ENCODE measurements at places on chromosomes 1 and 21. TPM values are rescaled to one million over a fixed set of nuclear protein-coding genes. Genes with fewer than 3 reads are reported as not detected.

DNA sequence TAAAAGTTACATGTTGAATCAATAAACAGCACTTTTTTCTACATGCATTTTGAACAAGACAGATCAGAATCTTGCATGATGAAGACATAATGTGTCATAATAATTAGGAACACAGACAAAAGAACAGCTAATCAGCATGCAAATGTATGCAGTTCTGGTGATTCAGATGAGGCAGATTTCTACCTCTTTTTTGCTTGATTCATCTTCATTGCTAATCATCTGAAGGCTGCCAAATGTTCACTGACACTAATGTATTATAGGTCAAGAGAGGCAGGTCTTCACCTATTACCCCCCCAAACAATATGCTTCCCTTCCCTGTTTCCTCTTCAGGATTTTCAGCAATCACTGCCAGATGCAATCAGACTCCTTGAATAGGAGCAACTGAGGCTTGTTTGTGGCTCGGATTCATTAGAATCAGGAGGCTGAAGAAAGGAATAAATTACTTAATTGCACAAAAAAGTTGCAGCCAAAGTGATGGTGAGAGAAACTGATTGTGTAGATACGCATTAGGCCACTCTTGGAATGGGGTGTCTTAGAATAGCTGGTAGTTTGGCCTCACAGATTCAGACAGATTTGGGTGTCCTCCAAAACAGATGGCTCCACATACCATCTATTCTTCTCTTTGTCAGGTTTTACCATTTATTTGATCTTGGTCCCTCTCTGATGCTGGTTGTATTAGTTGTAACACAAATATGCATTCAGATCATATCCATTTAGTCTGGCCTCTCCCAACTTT lies 275.4 kb downstream of the RPS6KC1 start:
- no peak for DNase-seq

DNA sequence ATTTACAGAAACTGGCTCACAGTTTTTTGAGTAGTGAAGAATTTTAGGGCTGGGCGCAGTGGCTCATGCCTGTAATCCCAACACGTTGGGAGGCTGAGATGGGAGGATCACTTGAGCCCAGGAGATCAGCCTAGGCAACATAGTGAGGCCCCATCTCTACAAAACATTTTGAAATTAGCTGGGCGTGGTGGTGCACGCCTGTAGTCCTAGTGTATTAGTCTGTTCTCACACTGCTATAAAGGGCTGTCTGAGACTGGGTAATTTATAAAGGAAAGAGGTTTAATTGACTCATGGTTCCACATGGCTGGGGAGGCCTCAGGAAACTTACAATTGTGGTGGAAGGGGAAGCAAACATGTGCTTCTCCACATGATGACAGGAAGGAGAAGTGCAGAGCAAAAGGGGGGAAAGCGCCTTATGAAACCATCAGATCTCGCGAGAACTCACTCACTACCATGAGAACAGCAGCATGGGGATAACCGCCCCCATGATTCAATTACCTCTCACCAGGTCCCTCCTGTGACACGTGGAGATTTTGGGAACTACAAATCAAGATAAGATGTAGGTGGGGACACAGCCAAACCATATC lies 24.4 kb upstream of the DYRK1A start:
- DNase-seq, result no peak

GRCh38 chr1:24748191-24749121 lies 3.2 kb downstream of the CLIC4 start:
- DNase-seq, result no peak

- no peak for DNase-seq
These were observed 50.9 kb downstream of the PCNT start for GRCh38 chr21:46374761-46375389.

The FAM229A gene
- total RNA-seq, result 5.7 TPM

Data from sigmoid colon (tissue), 7 donors.